ENCODE measurements at places on chromosomes 16 and 17.

- no peak for DNase-seq
These were observed 159.9 kb downstream of the ANKFN1 start for GRCh38 chr17:56313201-56313600.

DNA sequence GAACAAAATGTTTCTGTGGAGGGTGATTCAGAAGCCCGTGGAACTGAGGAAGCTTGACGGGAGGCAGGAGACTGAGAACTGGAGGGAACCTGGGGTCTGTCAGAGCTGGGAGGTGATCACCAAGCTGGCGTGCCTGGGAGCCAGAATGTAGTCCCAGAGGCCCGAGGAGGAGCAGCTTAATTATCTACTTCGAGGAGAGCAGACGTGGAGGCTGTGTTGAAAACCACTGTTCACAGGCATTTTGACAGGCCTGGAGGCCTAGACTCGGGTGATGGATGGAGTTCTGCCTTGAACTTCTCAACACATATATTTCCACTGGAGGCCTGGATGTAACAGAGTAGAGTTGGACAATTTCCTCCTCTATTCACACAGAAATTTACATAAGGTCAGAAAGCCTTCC, 177.7 kb upstream of the SALL1 start:
- DNase-seq: no peak

GRCh38 chr17:70920416-70920815, 751.1 kb downstream of the KCNJ2 start:
- no peak for DNase-seq

- peak; percentile 53 for DNase-seq
These were observed 20.0 kb upstream of the WFIKKN1 start for GRCh38 chr16:610513-611381.
